ENCODE measurements at places on chromosomes 16 and 17.

DNA sequence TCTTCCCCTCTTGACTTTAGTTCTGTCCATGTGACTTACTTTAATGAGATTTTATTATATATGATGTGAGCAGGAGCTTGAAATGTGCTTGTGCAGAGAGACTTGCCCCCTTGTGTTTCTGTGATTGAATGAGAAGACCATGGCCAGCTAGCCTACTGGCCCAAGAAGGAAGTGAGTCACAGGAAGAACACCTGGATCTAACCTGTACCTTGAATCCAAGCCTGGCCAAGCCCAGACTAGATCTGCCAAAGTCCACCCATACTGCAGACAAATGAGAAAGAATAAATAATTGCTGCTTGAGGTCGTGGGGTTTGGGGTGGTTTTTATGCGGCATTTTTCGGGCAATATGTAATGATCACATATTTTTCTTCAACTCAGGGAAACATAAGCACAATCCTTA is 9.6 kb downstream of the ABCA10 start:
- DNase-seq = no peak

DNA sequence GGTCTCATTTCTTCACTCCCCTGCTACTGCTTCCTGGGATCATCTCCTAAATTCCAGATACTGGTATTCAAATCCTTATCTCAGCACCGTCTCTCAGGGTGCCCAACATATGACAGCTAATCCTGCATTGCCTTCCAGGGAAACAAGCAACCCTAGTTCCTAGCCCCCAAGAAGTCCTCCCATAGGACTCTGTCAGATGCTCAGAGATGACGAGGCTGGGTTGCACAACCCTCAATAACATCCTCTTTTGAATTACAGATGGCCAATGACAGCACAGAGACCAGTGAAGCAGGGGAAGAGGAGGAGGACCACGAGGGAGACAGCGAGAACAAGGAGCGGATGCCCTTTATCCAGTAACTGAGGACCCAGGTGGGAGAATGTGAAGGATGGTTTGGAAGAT is 45.0 kb upstream of the CLEC3A start:
- DNase-seq = no peak

DNA sequence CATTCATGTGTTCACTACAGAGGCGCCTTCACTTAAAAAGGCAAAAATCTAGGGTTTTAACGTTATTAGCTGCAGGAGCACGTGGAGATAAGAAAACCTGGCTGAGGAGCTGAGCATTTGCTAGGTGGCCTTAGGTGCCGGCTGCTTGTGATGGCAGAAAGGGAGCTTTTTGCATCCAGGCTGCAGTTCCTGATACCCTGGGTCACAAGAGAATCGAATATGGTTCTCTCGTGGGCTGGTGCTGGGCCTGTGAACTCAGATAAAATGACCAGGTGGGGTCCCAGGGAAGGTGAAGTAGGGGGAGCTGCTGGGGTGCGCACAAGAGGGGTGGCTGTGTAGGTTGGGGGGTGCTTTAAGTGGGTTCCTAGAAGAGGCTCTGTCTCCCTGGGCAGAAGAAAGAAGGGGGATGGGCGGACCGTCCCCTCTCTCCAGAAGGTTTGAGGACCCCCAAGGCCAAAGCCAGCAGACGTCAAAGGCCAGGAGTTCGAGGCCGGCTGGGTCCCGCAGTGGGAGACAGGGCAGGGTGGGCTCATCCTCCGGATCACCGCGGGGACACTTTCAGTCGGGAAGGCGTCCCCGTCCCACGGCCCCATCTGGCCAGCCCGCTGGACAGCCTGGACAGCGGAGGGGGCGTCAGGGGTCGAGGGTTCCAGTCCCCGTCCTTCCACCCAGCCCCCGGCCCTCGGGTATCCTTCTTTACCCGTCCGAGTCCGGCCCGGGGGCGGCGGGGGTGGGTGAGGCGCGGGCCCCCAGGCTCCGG is 740 bp upstream of the CMIP start:
- no peak for DNase-seq

DNA sequence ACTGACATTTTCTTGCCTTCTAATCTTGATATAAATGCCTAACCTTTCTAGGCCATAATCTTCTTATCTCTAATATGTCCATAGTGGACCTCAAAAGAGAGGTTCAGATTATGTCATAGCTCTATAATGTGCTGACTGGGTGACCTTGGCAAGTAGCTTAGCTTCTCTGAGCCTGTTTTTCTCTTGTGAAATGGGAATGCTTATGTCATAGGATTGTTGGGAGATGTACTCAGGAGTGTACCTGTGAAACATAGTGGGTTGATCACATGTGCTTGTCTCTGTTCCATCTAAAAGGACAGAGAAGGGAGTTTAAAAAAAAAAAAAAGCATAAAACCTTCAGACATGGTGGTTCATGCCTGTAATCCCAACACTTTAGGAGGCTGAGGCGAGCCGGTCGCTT is 2.4 kb downstream of the MED9 start:
- DNase-seq = no peak

- no peak for DNase-seq
These were observed 108.9 kb downstream of the GNAO1 start for GRCh38 chr16:56300242-56300623.

GRCh38 chr17:63780507-63780906 is 6.5 kb downstream of the DDX42 start:
- DNase-seq = no peak

- no peak for DNase-seq
These were observed 14.6 kb upstream of the KCTD13 start for GRCh38 chr16:29940656-29941055.

GRCh38 chr16:79309606-79310005 is 290.9 kb downstream of the MAF start:
- DNase-seq = no peak

DNA sequence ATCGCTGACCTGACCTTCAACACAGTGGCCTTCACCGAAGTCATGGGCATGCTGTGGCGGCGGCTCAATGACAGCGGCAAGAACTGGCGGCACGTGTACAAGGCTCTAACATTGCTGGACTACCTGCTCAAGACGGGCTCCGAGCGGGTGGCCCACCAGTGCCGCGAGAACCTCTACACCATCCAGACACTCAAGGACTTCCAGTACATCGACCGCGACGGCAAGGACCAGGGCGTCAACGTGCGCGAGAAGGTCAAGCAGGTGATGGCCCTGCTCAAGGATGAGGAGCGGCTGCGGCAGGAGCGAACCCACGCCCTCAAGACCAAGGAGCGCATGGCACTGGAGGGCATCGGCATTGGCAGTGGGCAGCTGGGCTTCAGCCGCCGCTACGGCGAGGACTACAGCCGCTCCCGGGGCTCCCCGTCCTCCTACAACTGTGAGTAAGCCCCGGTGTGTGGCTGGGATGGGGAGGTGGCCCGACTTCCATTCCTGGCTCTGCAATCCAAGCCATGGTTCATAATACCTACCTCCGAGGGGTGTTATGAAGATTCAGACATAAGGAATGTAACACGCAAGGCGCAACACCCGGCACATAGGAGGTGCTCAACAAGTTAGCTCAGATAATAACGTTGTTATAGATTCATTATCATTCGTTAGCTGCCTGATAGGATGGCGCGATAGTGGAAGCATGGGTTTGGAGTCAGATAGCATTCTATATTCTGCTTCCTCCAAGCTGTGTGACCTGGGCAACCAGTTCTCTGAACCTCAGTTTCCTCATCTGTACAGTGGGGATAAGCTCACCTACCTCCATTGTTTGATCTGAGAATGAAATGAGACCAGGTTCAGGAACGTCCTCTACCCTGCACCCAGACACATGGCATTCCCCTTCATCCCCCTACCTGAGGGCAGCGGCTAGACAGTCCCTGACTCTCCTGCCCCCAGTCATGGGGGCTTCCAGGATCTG is 4.4 kb downstream of the EPN3 start:
- DNase-seq = no peak

- no peak for DNase-seq
These were observed 15.4 kb downstream of the C17orf78 start for GRCh38 chr17:37391146-37391545.

- no peak for DNase-seq
These were observed 12.9 kb downstream of the GNGT2 start for GRCh38 chr17:49197346-49197998.

GRCh38 chr17:13885953-13886889 is 183.1 kb upstream of the COX10 start:
- DNase-seq = no peak

GRCh38 chr16:80924372-80924978 is 82.2 kb downstream of the CMC2 start:
- no peak for DNase-seq

- no peak for DNase-seq
These were observed 5.6 kb downstream of the POLG2 start for GRCh38 chr17:64491034-64491860.

- no peak for DNase-seq
These were observed 23.9 kb downstream of the SLC39A11 start for GRCh38 chr17:73068322-73069153.

- DNase-seq = no peak
These were observed 374.3 kb upstream of the GOT2 start for GRCh38 chr16:59108374-59108773.

DNA sequence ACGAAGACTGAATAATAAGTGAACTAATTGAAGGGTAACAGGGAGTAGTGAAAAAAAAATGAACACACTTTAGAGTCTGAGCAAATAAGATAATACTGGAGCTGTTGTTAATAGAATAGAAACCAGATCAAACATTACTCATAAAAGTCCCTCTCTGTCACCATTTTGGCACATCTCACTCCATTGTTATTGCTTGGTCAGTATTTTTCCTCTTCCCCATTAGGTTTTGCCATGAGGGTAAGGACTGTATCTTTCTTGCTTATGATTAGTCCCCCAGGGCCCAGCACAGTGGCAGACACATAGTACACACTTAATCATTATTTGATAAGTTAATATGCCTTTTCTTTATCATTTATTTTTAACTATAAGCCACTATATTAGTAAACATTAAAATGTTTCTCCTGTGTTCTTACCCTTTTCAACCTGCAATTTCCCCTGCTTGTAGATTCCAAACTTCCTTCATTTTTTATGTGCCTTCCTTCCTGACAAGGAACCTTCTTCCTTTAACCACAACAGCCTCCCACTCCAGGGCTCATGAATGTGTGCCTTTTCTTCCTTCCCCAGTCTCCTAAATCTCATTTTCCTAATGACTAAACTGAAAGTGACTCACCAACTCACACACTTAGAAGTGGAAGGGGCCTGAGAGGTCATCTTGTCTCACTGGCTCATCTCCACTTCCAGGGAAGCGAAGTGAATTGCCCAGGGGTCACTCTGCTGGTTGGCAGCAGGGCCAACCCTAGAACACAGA is 88.2 kb upstream of the HAS3 start:
- no peak for DNase-seq
